Stimulated activated CD4-positive, alpha-beta T cell treated with anti-CD3 and anti-CD28 coated beads, Interleukin-1b, Interleukin-23, amount 100 ng/mL, for 4 hours (primary cell): ENCODE measurements at places on chromosomes 12 and 14.

- DNase-seq: no peak
Measured at GRCh38 chr12:32290411-32290810, 108.9 kb upstream of the FGD4 start.

GRCh38 chr14:44149597-44149996, 357.5 kb downstream of the FSCB start:
- DNase-seq: no peak

- no peak for DNase-seq
Measured at GRCh38 chr12:1782215-1782614, 38.1 kb upstream of the LRTM2 start.

DNA sequence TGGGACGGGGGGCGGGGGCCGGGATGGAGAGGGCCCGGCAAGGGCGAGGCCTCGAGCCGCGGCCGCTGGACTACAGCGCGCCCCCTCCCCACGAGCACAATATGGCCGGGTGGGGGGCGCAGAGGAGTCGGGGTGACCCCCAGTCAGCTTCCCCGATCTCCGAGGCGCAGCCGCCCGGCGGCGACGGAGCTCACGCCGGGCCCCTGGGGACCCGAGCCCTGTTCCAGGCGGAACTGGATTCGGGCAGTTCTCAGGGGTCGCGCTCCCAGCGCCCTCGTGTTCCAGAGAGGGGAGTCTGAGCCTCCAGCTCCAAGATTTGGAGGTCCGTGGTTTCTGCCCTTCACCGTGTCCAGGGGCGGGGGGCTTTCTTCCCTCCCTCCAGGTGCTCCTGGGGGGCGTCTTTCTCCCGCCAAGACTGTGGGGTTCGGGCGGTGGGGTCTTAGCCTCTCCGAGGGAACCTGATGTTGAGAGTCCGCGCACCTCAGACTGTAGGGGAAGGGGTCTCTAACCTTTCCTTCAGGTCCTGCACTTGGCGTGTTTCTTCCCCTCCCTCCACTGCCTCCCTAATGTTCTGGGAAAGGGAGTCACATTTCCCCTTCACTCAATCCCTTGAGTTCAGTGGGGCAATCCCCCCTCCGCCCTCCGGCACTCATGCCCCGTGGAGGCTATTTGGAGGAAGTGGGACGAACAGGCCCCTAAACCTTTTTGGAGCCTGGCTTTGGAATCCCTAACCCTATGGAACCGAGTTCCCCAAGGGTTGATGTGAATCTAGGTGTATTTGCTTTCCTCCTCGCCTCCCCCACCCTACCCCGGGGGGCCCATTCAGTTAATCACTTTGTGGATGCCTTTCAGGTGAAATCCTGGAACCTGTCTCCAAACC, 584 bp downstream of the ACVR1B start:
- DNase-seq: no peak

DNA sequence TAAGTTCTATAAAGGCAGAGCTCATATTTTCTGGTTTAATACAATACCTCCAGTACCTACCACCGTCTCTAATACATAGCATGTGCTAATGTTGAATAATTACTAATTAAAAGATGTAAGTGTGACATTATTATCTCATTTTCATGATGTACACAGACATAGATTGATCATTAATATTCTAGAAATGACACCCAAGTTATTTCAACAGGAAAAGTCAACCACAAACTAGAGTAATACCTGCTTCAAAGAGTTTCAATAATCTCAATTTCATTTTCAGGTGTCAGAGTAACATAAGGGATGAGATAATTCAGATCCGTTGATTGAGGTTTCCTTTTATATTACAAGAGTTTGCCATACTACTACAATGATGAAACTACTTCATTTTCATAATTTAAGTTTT, 388.9 kb downstream of the SOX5 start:
- DNase-seq: no peak
